NCI-H146 (cell line): ENCODE measurements at places on chromosomes 6 and 20.

DNA sequence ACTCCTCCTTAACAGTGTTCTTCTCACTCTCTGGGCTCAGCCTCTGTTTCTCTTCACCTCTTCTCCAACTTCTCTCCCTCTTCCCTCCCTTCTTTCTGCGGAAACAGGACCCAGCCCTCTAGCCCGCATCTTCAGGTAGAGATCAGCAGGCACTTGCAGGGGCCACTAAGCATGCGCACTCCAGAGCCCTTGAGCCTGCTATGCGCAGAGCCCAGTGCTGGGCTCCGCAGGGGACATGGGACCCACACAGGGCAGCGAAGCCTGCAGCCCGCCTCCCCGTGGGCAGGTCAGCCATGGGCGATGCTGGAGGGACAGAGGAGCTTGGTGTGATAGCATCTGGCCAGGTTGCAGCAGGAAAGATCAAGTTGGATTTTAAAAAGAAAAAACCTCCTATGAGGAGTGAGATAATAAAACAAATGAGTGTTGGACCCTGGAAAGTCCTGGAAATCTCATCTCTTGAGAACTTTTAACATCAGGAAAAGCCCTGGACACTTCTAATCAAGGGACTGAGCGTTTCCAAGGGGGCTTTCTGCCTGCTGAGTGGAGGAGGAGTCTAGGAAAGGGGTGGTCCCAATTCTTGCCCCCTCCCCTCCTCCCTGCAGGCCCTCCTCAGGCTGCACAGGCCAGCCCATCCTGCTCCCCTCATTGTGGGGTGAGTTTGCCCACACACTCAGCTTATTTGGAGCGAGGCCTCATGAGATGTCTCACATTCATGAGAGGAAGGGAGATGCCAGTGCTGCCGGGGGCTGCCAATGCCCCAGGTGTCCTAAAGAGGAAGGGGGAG is 71.9 kb downstream of the MDGA1 start:
- DNase-seq, result peak; percentile 28

DNA sequence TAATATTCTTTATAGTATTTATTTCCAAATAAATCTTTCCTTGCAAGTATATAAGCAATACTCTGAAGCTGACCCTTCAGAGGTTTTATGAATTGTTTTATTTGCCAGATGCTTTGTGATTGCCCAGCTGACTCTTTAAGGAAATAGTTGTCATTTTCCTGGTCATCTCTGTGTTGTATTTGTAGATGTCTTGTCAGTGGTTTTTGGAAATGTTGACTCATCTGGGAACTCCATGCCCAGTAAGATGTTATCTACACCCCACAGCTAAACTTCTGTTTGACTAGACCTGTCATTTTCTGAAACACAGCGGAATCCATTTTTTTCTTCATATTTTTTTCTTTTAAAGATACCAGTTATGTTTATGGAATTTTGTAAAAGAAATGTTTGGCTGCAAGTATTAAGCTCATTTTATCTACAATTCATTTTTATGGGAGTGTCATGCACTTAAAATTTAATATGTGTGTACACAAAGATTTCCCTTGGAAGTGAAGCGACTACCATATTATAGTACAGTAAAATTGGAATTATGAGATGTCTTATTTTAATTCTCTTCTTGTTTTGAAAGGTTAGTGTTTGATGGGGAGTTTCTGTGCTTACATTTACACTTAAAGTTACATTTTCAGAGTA is 491.0 kb downstream of the NKAIN2 start:
- no peak for DNase-seq

GRCh38 chr20:47256668-47257236 is 99.7 kb downstream of the ZMYND8 start:
- no peak for DNase-seq

GRCh38 chr20:3398681-3399252 is 8.7 kb downstream of the DNAAF9 start:
- DNase-seq, result no peak

DNA sequence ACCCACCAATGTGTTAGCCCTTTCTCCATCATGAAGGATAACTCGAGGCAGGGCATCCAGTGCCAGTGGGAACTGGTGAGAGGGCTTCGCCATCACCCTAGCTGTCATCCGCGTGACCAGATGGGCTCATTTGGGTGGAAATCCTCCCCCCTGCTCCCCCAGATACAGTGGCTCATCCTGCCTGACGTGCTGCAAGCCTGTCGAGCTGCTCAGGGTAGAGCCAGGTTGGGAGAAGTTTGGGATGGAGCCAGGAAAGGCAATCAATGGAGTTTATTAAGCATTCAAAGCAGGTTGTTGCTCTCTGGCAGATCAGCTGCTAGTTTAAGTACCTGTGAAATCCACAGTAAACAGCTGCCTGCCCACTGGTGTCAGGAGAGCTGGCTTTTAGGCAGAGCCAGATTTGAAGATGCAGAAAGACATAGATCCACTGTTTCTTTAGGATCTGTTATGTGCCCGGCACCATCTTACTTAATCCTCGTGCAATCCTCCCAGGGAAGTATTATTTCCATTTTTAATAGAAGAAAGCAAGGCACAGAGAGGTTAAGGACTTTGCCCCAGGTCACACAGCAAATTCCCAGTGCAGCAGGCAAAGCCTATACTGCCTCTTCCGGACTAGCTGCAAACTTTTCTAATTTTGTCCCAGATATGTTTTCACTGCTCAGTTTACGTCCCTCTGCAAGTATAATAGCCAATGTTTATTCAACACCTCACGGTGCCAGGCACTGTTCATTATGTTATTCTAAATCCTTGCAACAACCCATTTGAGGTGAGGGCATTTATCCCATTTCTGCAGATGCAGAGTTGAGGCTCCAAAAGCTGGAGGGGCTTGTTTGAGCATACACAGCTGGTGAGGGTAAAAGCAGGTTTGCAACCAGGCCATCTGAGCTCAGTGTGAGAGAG is 54.1 kb upstream of the KCNG1 start:
- no peak for DNase-seq

DNA sequence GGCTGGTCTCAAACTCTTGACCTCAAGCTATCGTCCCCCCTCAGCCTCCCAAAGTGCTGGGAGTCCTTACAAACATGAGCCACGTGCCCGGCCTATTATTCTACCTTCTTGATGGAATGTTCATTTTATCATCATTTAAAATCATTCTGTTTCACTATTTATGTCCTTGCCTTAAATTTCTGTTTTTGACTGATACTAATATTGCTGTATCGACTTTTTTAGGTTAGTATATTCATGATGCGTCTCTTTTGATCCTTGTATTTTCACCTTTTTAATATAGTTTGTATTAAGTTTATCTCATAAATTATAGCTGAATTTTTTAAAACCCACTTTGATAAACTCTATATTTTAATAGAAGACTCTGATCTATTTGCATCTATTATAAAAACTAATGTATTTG is 98.4 kb upstream of the STXBP5 start:
- no peak for DNase-seq

- no peak for DNase-seq
Observed at GRCh38 chr6:154360476-154360875, 3.9 kb upstream of the IPCEF1 start.

DNA sequence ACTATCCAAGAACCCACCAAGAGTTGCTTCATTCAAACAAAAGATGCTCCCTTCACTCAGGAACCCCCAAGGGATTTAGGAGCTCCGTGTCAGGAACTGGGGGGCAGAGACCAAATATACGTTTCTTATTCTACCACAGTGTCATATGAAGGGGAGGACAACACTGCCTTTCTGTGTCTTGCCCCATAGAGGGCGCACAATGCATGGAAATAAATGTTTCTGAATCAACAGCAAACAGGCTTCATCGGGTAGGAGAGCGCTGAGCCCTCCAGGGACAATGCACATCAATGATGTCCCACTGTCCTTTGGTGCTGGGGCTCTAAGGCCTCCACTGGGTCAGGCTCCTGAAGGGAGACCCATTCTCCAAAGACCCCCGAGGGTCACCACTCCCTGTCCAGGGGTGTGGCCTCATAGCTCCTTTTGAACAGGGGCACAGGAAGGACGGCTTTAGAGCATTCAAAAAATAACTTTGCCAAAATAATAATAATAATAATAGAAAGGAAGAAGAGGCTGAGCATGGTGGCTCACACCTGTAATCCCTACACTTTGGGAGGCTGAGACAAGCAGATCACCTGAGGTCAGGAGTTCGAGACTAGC is 31.1 kb downstream of the PLG start:
- peak; percentile 63 for DNase-seq

DNA sequence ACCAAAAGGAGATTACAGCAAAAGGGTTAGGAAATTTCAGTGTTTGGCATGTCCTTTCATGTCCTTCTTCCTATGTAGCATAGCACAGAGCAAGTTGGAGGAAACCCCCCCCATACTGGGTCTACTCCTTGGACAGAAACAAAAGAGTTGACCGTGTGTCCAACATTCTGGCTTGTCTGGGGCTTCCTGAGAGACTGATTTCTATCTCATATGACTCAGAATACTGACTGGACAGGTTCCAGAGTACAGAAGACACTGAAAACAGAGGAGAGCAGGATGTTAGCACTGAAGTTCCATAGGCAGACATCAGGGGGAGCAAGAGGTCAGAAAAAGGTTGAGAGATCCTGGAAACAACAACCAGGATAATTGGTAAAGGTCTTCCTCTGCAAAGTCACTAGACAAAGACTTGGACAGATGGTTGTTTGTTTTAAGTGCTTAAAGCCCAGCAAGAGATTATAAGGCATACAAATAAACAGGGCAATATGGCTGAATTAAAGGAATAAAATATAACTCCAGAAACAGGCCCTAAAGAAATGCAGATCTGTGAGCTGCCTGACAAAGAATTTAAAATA is 48.4 kb downstream of the USP49 start:
- peak; percentile 76 for DNase-seq

GRCh38 chr6:88983532-88983931 is 20.1 kb upstream of the RNGTT start:
- DNase-seq, result peak; percentile 10

GRCh38 chr20:48760403-48760983 is 67.3 kb downstream of the PREX1 start:
- peak; percentile 49 for DNase-seq

- DNase-seq, result no peak
Observed at GRCh38 chr6:107448776-107449175, 10.6 kb downstream of the PDSS2 start.
